ENCODE measurements at places on chromosomes 13 and 19. TPM values are rescaled to one million over a fixed set of nuclear protein-coding genes. Genes with fewer than 3 reads are reported as not detected.

DNA sequence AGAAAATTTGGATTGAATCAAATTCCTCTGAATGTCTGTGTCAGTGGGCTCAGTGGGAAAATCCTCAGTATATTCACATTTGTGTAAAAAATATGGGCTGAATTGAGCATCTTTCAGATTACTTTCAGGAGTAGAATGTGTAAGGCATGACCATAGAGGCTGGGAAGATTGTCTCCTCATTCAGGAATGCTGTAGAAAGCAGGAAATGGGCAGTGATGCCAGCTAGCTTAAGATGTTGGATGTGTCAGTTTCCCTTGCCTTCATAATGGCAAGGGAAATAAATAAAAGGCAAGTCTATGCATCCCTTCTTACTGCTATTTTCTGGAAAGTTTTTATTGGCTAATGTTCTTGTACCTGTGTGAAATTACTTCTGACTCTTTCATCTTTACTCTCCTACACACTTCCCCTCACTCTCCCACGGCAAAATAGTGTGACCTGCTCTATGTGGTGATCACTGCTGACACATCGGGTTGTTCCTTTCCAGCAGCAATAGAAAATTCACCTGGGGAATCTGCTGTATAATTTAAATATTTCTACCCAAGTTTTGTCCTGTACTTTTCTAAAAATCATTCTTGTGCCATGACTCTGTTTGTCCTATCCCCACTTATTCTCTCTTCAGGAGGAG, 103.2 kb downstream of the LMO7 start:
- peak; percentile 64 for DNase-seq

DNA sequence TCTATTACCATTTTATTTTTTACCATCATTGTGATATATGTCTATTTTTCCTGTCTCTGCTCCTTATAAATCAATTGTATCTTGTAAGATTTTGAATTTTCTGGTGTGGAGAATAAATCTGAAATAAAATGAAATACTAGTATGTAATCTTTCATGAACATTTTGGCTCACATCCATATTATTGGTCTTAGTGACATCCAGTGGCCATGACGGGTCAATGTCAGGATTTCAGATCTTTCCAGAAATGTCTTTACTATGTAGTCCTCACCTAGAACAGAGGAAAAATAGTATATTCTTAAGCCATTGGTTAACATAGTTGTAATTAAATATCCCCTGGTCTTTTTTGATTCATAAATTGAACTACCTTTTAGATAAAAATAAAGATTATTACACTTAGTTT, 109.8 kb upstream of the GPC6 start:
- DNase-seq = no peak

Gene TRIP10
- total RNA-seq = 58.3 TPM

Gene ZNF98
- not detected for total RNA-seq

Gene FOXA3
- not detected for total RNA-seq

Gene KASH5
- total RNA-seq = not detected

Gene SULT2A1
- total RNA-seq = not detected

DNA sequence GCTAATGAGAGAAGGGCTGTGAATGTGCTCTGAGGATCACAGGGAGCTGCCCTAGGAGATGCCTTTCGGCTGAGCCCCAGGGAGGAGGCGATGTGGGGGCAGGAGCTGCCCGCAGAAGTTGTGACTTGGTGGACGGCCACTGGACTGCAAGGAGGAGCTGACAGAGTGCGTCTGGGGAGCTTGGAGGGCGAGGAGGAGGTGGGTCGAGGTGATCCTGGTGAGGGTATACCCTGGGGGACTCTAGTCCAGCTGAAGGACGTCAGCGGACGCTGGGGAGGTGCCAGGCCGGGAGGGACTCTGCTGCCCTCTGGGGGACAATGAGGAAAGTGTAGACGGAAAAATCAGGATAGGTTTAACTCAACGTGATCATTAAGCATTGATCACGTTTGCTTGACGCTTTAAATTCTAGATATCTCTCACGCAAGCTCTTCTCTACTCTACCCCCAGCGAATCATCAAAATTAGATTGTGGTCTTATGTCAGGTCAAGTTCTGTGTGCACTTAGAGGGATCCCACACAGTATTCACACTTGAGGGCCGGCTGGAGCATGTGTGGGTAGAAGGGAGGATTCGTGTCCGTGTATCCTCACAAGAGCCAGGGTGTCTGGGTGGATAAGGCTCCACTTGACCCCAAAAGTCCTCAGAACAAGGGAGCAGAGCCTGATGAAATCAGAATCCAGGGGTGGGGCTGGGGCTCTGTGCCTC, 3.3 kb upstream of the CEACAM7 start:
- DNase-seq = no peak
